GOT3 (cell line): ENCODE measurements at places on chromosomes 13 and 19.

GRCh38 chr19:46618670-46619231, 6.1 kb downstream of the PTGIR start:
- DNase-seq: no peak

GRCh38 chr19:15197275-15197941, 3.4 kb downstream of the NOTCH3 start:
- DNase-seq: no peak

DNA sequence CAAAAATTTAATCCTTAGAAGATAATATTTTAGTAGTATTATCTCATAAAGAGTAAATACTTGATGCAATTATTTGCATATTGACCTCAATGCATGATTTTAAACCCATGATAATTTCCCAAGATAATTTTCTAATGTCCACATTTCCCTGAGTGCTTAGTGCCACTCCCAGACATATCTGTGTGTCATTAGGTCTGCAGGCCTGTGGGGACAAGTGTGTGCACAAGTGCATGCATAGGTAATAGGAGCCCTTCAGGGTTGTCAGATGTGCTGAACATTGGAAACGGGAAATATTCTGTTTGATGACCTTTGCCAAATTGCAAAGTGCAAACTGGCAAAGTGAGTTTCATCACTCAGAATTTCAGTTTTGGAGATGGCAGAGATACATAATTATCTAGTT, 369.9 kb downstream of the KLF5 start:
- no peak for DNase-seq

GRCh38 chr13:26589754-26590153, 32.3 kb downstream of the WASF3 start:
- DNase-seq: no peak

- DNase-seq: no peak
Measured at GRCh38 chr13:23319883-23320224, 113.6 kb downstream of the SACS start.

GRCh38 chr13:38204556-38204955, 145.1 kb upstream of the UFM1 start:
- no peak for DNase-seq

DNA sequence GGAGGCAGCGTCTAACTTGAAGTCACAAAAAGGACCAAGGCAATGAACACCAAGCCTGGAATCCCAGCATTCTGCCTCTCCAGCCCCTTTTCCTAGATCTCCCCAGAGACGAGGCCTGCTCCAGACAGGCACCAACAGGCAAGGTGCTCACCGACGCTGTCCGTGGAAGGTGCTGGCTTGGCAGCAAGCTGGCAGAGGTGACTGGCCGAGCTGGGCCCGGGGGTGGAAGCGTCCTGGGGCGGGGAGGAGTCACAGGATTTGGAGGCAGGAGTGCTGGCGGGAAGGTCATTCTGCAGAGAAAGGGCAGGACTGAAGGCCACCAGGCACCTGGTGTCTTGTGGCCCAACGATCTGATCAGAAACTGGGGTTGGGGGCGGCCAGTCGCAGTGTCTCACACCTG, 18.2 kb downstream of the TLE2 start:
- no peak for DNase-seq

GRCh38 chr13:23506807-23507291, 63.4 kb upstream of the TNFRSF19 start:
- no peak for DNase-seq

DNA sequence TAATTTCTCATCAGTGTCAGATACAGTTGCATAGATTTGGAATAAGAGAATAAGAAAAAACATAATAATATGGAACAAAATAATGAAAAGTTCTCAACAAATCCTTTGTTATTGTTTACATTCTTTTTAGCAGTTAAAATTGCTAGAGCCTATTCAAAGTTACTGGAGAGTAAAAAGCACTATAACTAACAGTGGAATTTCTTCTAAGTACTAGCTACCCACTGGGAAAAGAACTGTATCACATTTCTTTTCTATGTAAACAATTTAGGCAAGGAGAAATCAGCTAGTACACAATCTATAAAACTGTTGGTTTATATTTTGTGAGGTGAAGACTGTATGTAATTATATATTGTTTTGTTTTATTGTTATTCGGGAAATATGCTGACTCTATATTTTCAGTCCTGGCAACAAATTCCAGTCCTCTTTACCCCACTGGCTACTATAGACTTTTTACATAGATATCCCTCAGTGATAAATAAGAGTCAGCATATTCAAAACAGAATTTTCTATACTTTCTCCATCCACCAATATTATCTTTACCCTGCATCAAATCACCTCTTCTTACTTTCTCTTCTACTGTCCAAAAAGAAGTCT, 222.0 kb downstream of the PCDH9 start:
- no peak for DNase-seq

DNA sequence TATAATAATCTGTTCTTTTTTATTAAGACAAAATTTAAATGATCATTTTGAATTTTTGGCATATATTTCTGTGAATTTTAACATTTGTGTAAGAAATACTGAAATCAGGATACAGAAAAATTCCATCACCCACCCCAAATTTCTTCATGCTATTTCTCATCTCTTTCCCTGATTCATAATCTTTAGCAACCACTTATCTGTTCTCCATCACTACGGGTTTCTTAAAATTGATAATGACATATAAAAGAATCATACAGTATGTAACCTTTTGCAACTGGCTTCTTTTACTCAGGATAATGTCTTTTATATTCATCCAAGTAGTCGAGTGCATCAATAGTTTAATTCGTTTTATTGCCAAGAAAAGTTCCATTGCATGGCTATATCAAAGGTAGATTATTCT, 1627.0 kb downstream of the PCDH9 start:
- DNase-seq: no peak

- no peak for DNase-seq
Measured at GRCh38 chr13:110179116-110179856, 127.7 kb downstream of the COL4A1 start.

DNA sequence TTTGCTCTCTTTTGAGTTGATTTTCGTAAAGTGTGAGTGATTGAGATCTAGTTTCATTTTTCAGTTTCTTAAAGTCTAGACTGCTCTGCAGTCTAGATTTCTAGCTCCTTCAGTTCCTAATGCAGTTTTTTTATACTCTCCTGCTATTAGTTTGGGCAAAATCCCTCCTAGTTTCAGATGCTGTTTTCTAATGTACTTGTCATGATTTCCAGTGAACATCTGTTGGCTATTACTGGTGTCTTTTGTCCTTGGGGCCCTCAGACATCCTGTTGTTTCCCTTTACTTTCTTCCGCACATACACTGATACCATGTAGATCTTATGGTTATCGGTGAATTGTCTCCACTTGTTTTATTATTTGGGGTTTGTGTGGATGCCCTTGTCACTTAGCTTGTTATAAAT, 292.1 kb downstream of the TDRD3 start:
- DNase-seq: no peak

- DNase-seq: no peak
Measured at GRCh38 chr13:32173881-32174280, 141.3 kb downstream of the ZAR1L start.

GRCh38 chr19:6092329-6093286, 17.7 kb downstream of the RFX2 start:
- peak; percentile 45 for DNase-seq

DNA sequence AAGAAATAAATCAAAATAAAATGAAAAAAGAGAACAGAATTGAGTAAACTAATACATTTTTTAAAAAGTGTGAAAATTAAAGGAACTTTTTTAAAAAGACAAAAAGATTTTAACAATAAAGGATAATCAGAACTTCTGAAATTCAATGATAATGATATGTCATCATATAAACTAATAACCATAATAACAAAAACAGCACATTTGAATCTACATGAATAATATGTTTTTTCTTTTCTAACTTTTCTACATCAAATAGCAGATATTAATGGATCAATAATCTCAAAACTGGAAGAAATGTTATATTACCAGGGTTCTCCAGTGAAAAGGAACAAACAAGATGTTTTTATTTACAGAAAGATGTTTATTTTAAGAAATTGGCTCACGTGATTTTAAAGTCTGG, 903.3 kb upstream of the MIR17HG start:
- no peak for DNase-seq

DNA sequence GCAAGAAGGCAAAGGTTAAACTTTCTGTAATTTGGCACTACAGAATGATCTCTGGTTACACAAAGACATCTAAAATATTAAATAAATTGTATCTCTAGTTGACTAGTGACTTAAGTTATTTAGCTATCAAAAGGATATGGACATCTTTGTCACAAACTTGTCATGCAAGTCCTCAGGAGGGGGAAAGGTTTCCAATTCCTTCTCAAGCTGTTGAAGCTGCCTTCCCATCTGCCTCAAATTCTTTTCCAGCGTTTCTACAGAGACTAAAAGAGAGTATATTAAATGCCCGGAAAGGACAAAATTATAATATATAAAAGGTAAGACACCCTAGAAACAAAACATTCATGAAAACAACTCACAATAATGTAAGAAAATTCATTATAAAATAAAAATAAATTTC, 324.5 kb downstream of the DIAPH3 start:
- DNase-seq: no peak

DNA sequence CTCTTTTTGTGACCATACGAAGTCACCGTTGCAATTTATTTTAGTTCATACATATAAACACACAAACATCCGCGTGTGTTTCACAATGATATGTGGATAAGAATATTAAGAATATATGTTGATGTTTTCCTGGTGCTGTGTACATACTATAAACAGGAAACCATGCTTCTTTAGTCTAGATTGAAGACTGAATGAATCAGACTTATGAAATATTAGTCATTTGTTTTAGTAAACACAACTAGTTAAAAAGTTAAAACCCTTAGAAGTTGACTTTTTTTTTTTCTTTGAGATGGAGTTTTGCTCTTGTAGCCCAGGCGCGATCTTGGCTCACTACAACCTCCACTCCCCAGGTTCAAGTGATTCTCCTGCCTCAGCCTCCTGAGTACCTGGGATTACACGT, 257.7 kb downstream of the DACH1 start:
- no peak for DNase-seq

GRCh38 chr13:20192836-20193161, at the start of gene GJB2:
Gene GJB2 (minus strand): TSS chr13:20192938. CDS start chr13:20189581, 3,357 bp downstream.
- no peak for DNase-seq

- DNase-seq: no peak
Measured at GRCh38 chr19:28847468-28847867, 365.5 kb downstream of the UQCRFS1 start.

- no peak for DNase-seq
Measured at GRCh38 chr13:37602733-37603381, 4.3 kb upstream of the POSTN start.

DNA sequence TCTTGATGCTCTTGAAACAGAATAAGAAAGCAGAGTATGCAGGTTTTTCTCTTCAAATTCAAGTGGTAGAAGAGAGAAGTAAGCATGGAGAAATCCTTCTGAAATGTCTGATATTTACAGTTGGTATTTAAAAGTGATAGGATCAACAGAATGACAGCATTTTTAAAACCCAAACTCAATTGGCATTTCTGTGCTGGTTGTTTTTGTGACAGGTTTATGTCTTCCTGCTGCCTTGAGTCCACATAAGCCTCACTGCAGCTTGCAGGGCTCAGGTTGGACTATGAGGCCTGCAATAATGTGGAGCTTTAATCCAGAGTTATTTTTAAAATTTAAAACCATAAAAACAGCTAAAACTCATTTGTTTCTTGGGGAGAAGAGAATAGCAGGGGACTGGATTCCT, 105.1 kb downstream of the ZAR1L start:
- no peak for DNase-seq

DNA sequence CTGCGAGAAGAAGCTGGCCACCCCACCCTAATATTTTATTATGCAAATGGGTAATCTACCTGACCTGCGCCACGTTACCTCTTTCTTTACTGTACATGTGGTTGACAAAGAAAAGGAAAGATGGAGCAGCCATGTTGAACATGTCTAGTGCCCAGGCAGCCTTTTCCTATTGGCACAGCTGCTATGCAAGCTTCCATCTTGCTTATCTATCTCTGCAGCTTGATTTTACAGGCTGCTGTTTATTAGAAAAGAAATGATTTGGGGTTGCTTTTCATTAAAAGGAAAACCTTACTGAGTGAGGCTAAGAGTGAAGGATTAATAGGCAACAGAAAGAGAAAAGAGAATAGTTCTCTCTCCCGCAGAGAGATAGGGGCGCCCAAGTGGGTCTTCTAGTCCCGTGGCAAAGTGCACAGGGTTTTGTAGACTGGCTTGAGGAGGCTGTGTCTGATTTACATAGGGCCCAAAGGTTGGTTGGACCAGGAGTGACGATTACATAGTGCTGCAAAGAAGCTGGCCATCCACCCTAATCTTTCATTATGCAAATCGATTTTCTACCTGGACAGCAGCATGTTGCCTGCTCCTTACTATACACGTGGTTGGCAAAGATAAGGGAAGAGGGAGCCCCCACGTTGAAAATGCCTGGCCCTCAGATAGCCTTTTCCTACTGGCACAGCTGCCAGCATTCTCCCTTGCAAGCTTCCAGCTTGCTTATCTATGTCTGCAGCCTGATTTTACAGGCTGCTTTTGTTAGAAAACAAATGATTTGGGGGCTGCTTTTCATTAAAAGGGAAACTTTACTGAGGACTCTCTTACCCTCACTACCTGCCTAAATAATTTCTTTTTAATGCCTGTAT, 28.3 kb downstream of the OR10H4 start:
- DNase-seq: no peak

- DNase-seq: no peak
Measured at GRCh38 chr13:79628463-79628862, 147.5 kb downstream of the NDFIP2 start.

- no peak for DNase-seq
Measured at GRCh38 chr13:99003186-99003585, 25.3 kb upstream of the DOCK9 start.

DNA sequence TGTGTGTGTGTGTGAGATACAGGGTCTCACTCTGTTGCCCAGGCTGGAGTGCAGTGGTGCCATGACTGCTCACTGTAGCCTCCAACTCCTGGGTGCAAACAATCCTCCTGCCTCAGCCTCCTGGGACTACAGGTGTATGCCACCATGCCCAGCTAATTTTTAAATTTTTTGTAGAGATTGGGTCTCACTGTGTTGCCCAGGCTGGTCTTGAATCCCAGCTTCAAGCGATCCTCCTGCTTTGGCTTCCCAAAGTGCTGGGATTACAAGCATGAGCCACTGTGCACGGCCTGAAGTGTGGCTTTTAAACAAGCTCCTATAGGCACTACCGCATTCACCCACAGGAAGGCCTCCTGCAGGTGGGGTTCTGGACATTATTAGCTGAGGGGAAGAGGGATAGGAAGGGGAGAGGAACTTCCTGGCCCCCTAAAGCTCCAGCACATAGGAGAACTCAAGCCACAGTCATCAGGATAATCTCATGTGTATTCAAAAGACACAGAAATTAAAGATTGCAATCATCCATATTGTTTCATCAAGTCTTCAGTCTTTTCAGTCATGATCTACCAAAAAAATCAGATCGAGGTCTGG, 24.8 kb upstream of the SLC46A3 start:
- no peak for DNase-seq

GRCh38 chr19:15701757-15702533, 25.9 kb upstream of the OR10H2 start:
- DNase-seq: no peak

- DNase-seq: no peak
Measured at GRCh38 chr13:30864433-30865122, 41.5 kb upstream of the MEDAG start.

GRCh38 chr13:31587698-31588266, 151.5 kb upstream of the RXFP2 start:
- DNase-seq: no peak
